CD4-positive, alpha-beta T cell treated with Interleukin-17A for 1 hour (primary cell): ENCODE measurements at places on chromosomes 3 and 15.

DNA sequence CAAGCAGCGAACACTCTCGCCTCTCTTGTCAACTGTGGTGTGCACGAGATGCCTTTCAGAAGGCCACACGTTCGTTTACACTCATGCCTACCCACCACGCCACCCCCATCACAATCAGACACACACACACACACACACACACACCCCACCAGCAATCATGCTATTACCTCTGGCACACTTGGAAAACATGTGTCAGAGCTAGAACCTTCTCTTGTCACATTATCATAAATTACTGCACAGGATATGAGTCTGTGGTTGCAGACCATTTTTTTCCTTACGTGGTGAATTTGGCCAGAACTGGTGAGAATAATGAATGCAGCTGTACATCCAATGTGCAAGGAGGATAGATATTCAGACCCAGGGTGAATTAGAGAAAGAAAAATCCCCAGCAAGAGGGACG is 52.4 kb downstream of the TRIM69 start:
- DNase-seq = peak; percentile 12

DNA sequence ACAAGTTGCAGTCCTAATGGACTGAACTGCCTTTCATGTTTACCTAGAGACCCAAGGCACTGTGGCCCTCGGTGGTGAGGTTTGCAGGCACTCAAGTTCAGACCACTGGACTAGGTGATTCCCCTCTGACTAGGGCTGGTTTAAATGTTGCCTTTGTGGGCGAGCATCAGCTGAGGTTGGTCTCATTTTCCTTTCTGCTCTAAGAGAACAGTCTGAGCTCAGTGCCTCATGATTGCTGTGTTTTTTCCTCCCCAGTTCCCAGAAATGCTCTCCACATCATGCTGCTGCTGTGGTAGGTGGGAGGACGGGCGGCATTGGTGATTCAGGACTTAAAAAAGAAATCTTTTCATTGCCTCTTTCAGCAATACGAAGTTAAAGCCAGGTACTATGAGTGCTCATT is 237.2 kb downstream of the MBNL1 start:
- no peak for DNase-seq

DNA sequence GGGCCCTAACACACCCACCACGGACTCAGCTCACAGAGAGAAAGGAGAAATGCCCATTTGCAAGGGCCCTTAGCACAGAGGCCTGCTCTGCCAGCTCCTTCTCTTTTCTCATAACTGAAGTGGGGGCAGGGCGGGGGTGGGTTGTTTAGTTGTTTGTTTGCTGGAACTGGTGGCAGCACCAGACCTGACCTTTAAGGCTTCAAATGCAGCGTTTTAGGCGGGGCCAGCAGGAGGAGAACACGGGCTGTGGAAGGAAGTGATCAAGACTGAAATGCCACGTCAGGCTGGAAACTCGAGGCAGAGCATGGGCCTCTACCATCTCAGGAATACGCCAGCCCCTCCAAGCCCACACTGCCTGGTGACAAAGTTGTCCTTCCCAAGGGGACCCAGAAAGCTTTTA is 9.3 kb downstream of the CACNA2D2 start:
- no peak for DNase-seq

DNA sequence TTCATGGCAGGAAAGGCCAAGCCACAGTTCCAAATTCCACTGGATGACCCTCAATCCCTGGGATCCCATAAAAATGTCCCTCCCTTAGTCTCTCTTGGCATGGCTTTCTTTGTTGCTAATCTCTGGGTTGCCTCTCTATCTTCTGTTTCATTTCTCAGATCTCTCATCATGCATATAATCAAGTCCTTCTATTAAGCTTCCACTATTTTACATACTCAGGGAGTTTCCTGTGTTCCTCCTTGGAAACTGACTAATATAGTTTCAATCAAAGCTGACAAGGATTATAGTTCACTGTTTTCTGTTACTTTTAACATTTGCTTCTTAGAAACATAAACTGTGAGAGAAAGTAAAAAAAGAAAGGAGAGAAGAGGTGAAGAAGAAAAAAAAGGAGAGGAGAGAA is 113.8 kb upstream of the COL8A1 start:
- DNase-seq = no peak

DNA sequence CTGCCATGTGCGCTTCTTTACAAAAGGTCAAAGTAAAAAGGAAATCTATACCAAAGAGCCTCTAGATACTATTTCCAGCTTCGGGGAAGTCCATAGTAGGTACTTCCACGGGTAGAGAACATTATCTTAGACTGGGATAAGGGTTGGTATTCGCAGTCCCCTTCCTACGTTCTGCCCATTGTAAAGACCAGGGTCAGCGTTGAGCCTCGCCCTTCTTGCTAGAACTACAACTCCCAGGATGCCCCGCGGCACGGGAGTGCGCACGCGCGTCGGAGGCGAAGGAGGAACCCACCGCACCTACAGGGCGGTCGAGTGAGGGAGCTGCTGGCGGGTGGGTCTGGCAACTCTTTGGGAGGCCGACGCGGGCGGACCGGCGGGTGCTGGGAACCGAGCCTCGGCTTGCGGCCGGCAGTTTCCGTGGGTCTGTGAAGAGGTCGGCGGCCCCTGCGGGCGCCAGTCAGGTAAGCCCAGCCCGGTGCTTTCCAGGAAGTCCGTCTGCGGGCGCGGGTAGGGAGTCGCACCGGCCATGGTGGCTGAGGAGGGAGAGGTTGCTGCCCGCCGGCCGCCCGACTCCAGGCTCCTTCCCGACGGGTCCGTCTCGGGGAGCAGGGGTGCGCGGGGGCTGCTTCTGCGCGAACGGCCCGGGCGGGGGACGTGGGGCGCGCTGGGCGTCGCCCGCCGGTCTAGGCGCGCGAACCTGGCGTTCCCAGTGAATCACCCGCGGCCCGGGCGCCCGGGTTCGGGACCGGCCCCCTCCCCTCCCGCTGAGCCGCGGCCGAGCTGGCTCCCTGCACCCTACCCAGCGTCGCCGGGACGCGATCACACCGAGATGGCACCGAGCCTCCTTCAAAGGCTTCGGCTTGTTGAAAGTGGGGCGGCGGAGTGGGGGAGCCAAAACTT is at the start of gene TMOD3:
Gene TMOD3 (plus strand): TSS at position 278 of the 900 bp plus-strand sequence. CDS start 33,232 bp downstream, outside the sequence.
- peak; percentile 92 for DNase-seq

DNA sequence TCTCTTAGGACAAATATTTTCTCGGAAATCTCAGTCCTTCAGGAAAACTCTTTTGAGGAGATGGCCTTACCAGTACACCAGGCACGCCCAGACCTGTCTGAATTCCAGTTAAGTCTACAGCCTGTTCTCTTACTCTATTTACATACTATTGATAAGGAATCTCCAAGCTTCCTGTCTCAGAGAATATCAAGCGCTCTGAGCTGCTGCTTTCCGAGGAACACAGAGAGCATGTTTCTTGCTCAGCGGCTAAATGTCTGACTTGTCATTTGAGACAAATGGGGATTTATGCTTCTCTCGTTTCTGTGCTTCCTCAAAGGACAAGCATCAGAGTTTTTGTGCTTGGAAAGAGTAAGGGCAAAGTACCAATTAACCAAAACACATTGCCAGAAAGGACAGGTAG is 112.4 kb upstream of the CCDC54 start:
- no peak for DNase-seq
